ENCODE measurements at places on chromosomes 1 and 21.

DNA sequence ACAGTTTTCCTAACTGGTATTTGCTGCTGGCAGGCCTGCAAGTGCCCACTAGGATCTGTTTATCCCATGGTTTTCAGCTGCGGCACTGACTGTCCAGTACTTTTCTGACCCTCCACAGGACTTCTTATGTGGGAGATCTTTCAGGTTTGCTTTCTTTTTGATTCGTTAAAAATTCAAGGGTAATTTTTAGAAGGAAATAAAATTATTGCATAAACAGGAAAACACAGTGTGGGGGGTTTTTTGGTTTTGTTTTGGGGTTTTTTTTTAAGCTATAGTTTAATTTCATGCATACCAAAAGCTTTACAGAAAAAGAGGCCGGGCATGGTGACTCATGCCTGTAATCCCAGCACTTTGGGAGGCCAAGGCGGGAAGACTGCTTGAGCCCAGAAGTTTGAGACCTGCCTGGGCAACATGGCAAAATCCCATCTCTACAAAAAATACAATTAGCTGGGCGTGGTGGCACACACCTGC is 3.6 kb downstream of the NIBAN1 start:
- DNase-seq: no peak

GRCh38 chr1:50261951-50262350 is 153.2 kb downstream of the ELAVL4 start:
- no peak for DNase-seq

GRCh38 chr1:22413799-22414198 is 37.9 kb upstream of the ZBTB40 start:
- DNase-seq: no peak

DNA sequence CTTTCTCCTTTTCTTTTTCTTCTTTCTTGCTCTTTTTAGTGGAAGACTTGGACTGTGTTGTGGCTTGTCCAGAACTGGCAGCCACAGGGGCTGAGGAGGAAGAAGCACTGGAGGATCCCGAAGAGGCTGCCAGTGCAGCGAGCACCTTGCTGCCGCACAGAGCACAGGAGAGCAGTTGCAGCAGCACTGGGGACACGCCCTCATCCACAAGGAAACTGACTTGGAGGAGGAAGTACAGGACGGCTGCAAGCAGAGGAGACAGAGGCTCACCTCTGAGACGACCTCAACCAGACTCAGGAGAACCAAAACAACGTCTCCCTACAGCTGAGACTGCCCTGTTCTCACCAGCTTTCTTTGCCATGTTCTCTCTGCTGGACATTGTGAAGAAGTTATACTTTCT is 88.9 kb downstream of the UBR4 start:
- no peak for DNase-seq

DNA sequence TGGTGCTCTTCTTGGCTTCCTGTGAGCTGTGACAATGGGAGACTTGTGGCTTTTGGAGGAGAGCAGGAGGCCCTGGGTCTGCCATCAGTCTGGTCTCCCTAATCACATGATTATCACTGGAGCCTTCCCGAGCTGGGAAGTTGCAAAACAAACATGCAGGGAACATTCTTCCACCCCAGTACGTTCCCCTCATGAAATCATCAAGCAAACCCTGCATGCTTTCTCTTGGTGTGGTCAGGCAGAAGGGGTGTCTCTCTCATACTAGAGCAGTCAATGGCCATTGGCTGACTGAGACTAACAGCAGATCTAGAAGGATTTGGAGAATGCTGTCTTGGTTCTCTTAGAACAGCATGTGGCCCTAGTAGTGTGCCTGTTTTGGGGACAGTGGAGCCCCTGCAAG is 111.2 kb downstream of the LIPI start:
- DNase-seq: no peak

DNA sequence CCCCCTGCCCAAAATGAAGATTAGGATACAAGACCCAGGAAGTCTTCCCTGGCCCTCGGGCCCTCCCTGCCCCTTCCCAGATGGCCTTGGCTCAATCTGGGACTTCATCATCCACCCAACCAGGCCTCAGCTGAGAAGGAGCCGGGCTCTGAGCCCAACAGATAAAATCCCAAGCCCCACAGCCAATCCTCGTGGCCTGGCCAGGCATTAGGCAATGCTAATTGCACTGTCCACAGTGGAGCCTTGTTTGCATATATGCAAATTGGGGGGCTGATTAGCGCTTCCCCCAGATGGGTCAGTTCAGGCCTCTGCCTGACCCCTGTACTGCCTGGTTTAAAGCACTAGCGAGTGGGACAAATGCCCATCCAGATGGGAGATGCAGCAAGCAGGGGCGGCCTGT is 34.9 kb downstream of the IGSF21 start:
- DNase-seq: no peak

DNA sequence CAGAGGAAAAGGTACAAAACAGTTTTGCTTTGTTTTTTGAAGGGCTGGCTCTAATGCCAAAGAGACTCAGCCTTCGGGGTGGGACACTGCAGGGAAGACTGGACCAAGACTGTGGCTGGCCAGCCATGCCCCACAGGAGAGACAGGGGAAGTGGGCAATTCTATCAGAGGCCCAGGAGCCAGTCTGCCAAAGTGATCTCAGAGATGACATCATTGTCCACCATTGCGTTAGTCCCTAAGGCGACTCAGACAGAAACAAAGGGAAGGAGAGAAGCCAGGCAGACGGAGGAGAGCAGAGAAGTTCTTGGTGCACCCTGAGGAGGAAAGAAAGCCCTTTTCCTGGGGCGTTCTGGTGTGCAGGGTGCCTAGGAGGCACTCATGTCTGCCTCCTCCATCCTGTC is 26.4 kb downstream of the OPTC start:
- no peak for DNase-seq

DNA sequence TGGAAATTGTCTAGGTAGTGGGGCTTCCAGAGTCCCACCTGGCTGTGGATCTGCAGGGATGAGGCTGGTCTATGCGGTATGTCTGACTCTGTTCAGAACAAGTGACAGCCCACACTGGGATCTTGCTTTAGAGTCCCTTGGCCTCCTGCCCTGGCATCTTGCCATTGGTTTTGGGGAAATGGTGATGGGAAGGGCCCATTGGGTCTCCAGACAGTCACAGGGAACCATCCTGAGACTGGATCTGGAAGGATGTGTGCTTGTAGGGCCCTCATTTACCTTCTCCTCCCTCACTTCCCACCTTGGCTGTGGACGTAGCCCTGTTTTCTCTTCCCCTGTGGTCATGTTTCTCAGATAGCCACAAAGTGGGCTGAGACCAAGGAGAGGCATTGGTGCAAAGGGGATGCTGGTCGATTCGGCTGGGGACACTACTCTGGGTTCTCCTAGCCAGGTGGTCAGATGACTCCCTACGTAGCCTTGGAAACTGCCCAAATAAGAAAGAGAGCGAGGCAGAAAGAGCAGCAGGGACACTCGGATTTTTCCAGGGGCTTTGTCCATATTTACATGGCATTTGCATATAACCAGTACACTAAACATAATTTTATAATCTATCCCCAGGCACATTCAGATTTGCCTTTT is 15.1 kb downstream of the SOX13 start:
- no peak for DNase-seq

DNA sequence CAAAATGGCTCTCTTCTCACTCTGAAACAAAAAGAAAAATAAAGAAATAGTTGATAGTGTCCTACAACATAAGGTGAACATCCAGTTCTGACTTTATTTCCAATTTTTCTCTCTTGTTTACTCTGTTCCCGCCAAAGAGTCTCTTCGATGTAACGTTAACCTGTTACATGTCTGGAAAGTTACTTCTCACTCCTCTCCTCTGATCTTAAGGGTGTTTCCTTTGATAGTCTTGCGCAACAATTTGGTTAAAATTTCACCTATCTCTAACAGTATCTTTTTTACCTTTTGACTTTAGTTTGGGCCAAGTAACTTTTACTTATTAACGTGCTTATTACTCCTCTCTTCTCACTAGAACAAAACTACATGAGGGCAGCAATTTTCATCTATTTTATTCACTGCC is 1450.2 kb downstream of the BRINP3 start:
- DNase-seq: no peak

DNA sequence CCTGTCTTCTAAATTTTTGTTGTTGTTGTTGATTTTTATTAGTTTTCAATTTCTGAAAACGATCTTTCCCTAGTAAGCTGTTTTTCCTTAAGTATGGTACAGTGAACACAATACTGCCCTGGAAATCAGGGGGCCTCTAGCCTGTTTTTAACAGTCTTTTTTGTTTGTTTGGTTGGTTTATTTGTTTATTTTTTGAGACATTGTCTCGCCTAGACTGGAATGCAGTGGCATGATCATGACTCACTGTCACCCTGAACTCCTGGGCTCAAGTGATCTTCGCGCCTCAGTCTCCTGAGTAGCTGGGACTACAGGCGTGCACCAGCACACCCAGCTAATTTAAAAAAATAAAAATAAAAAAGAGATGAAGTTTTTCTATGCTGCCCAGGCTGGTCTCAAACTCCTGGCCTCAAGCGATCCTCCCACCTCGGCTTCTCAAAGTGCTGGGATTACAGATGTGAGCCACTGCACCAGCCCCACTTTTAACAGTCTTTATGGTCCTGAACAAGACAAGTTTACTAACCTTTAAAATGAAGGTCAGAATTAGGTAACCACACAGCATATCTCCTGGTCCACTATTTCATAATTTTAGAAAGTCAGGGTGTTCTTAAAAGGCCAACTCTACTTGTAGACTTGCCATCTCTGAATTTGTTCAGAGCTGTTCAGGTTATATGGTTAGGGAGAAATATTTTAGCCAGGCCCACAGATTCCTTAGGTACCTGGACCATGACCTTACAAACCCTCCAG is 35.4 kb downstream of the TBCE start:
- no peak for DNase-seq

DNA sequence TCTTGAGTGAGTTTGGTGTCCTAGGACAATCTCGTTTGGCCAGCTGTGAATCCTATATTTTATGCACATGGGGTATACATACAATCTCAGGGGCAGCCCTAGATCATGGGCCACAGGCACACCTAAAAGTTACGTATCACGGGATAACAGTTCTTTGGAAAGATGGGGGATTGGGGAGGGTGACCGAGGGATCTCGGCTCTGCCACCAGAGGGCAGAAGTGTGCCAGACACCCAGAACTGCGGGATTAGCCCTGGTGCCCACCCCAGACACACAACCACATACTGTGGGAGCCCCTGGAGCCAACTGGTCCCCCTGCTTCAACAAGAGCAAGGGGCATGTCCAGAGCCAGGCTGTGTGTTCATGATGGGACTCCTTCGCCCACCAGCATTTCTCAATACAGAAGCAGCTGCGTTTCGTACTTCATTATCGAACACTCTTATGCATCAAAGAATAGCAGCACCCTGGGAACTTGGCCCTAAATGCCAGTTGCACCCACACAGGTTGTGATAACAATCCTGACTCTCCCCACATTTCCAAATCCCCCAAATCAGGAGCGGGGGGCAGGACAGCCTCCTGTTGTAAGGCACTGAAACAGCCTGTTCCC is 37.4 kb downstream of the TMCO4 start:
- no peak for DNase-seq

DNA sequence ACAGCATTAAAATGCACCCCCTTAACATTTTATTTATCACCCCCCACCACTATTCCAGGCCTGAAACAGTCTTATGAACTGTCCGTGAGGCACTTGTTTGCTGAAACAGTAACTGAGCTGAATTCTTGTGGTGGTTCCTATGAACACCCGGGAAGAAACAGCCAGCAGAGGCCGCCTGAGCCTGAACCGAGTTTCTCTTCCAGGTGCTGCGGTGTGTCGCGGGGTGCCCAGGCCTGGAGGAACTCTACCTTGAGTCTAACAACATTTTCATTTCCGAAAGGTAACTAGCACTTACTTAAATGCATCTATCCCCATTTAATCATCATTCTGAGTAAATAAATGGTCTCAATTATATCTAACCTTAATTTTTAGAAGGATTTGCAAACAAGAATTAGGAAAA is 66.8 kb downstream of the TBCE start:
- DNase-seq: no peak

- DNase-seq: no peak
Observed at GRCh38 chr1:209199822-209200221, 383.7 kb upstream of the CAMK1G start.

- DNase-seq: no peak
Observed at GRCh38 chr1:73034271-73034670, 751.9 kb upstream of the NEGR1 start.

DNA sequence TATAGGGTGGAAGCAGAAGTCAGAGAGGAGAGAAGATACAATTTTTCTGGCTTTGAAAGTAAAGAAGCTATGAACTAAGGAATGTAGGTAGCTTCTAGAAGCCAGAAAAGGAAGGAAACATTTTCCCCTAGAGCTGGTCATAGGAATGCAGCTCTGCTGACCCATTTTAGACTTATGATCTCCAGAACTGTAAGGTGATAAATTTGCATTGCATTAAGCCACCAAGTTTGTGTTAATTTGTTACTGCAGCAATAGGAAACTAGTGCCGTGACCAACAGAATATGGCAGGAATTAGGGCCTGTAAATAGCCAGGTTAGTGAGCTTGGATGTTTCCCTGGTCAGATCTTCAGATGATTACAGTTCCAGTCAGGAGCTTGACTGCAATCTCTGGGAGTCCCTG is 244.3 kb upstream of the C1orf105 start:
- no peak for DNase-seq

DNA sequence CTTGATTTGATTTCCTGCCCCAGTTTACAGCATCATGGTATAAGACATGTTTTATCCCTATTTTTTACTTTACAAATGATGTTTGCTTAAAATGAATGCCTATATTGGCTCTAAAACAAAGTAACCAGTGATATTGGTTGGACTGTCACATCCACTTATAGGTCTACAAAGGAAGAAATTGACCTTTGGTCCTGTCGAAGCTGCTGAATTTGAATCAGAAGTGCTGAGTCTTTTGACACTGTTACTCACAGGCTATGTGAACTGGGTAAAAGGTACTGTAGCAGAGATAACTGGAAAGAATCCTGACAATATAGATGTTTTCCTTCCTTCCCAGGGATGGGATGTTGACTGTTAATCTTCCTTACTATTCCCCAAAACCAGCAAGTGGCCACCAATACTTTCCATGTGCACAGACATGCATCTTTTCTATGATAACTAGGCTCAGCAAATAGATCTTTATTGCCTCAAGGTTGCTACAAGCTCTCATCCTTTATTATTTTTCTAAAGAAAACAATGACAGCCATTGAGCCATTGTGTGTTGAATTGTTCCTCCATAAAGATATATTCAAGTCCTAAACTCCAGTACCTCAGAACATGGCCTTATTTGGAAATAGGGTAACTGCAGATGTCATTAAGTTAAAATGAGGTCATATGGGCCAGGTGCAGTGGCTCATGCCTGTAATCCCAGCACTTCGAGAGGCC is 175.9 kb upstream of the NR5A2 start:
- no peak for DNase-seq

- no peak for DNase-seq
Observed at GRCh38 chr21:25563361-25564116, 43.7 kb downstream of the MRPL39 start.

GRCh38 chr1:226664413-226665101 is 74.5 kb downstream of the ITPKB start:
- no peak for DNase-seq

- DNase-seq: no peak
Observed at GRCh38 chr1:219871427-219872057, 56.8 kb downstream of the SLC30A10 start.

Measured in nucleus accumbens (tissue), 56 donors.